ENCODE measurements at places on chromosomes 11 and 22. TPM values are rescaled to one million over a fixed set of nuclear protein-coding genes. Genes with fewer than 3 reads are reported as not detected.

DNA sequence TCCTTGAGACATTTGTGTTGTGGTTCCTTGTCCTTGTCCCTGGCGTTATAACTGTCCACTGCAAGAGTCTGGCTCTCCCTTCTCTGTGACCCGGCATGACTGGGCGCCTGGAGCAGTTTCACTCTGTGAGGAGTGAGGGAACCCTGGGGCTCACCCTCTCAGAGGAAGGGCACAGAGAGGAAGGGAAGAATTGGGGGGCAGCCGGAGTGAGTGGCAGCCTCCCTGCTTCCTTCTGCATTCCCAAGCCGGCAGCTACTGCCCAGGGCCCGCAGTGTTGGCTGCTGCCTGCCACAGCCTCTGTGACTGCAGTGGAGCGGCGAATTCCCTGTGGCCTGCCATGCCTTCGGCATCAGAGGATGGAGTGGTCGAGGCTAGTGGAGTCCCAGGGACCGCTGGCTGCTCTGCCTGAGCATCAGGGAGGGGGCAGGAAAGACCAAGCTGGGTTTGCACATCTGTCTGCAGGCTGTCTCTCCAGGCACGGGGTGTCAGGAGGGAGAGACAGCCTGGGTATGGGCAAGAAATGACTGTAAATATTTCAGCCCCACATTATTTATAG is 23.0 kb downstream of the MYBPC3 start:
- no peak for DNase-seq

DNA sequence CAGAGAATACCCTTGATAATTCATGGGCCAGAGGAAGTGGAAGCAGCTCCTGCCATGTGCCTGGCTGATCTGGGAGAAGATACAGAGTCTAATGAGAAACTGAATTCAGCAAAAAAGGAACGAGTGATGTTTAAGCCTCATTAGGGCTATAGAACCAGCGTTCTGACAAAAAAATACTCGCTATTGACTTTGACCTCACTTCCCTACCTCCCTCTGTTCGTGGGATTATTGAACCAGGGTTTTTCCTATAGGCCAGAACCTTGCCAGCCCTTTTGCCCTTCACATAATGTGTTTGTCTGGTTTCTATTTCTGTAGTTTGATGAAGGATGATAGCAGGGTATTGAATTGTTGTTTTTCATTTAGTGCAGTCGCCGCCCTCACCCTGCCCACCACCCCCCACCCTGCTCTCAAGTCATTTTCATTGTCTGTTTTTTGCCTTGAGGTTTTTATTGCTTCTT is 7.6 kb upstream of the RBFOX2 start:
- no peak for DNase-seq

Gene P2RY2
- total RNA-seq, result not detected

Gene AMBRA1
- total RNA-seq, result 16.7 TPM
